ENCODE measurements at places on chromosomes 1 and 21.

DNA sequence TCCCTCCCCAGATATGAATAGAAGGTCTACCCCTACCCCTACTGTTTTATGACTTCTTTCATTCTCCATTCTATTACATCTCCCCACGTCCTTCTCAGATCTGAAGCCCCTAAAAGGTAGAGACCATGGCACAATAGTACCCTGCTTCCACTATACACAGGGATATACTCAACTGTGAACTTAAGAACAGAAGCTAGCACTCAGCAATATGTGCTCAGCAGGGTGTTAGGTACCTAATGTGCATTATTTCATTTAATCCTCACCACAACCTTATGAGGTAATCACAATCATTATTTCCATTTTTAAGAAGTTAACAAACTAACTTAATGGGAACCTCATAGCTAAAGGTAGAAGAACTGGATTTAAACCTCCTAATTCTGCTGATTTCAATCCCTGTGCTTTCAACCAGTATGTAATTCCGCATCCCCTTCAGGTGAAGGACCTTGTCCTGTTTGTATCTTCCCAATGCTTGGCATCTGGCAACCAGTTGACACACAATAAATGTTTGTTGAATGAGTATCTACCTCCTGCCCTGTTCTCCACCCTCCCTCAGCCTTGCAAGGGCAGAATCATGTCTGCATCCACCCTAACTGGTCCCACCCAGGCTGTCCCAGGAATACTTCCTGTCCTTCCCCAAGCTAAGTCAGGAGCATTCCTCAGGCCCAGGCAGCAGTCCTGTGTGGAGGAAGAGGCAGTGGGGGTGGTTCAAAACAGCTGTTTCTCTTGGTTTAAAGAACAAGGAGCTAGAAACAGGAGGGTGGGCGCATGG is 6.5 kb downstream of the DENND2D start:
- DNase-seq = no peak

DNA sequence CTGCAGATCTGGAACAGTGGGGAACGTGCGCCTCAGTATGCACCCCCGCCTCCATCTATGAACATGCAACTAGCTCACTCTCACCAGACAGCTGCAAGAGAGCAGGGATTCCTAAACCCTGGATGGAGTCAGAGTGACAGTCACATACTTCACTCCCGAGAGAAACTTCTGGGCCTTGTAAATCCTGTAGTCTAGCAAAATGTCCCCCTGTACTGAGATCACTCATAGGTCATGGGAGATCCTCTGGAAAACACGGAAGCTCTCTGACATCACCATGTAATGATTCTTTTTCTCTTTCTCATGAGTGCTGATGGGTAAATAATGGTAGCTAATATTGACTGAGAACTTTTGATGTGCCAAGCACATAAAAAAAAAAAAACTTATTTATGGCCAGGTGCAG is 23.4 kb upstream of the TARDBP start:
- DNase-seq = no peak

DNA sequence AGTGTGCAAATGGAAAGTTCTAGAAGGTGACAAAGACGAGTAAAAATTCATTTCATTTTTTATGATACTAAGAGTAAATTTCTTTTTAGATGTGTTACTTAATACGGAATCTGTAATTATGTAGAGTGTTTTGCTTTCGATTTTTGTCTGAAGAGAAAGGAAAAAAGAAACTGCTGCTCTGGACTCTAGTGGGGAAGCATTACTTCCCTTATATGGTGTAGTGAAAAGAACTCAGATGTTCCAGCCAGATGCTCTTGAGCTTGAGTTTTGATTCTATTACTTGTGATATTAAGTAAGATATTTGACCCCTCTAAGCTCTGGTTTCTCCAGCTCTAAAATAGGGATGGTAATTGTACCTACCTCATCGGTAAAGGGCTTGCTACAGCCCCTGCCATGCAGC is 12.2 kb upstream of the GPR161 start:
- DNase-seq = no peak

DNA sequence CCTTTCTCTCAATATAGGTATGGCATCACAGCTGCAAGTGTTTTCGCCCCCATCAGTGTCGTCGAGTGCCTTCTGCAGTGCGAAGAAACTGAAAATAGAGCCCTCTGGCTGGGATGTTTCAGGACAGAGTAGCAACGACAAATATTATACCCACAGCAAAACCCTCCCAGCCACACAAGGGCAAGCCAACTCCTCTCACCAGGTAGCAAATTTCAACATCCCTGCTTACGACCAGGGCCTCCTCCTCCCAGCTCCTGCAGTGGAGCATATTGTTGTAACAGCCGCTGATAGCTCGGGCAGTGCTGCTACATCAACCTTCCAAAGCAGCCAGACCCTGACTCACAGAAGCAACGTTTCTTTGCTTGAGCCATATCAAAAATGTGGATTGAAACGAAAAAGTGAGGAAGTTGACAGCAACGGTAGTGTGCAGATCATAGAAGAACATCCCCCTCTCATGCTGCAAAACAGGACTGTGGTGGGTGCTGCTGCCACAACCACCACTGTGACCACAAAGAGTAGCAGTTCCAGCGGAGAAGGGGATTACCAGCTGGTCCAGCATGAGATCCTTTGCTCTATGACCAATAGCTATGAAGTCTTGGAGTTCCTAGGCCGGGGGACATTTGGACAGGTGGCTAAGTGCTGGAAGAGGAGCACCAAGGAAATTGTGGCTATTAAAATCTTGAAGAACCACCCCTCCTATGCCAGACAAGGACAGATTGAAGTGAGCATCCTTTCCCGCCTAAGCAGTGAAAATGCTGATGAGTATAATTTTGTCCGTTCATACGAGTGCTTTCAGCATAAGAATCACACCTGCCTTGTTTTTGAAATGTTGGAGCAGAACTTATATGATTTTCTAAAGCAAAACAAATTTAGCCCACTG is 11.5 kb downstream of the HIPK1 start:
- no peak for DNase-seq

DNA sequence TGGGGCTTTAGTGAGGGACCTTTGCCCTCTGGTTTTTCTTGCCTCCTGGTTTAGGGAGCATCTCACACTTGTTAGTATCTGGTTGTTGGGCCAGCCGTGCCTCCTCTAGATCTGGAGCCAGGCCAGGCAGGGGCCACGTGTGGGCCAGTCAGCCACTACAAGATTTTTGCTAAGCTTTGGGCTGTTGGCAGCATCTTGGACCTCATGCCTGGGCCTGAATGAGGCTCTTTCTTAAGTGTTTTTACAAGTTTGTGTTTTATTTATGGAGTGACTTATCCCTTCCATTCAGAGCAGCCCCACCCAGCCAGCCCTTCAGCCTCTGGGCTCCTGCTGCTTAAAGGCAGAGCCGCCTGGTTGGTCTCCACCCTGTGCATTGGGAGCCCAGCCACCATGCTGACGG is 1.6 kb upstream of the SH3BGRL3 start:
- DNase-seq = no peak

DNA sequence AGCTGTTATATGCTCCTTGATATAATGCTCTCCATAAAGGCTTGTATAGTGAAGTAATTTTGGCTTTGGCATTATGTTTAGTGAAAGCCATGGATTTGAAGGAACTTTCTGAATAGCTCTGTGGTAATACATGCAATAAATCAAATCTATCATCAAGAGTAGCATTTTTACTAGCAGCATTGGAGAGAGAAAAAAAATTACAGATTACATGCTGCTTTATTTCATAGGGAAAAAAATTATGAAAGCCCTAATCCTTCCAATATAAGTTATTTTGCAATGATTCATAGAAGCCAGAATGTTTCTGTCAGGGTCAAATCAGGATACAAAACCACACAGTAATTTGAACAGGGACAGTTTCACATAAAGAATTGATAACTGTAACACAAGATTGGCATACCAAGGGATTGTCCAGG is 250.0 kb downstream of the SPATA17 start:
- no peak for DNase-seq

- no peak for DNase-seq
Measured at GRCh38 chr21:30882866-30883597, 1.7 kb upstream of the KRTAP11-1 start.

DNA sequence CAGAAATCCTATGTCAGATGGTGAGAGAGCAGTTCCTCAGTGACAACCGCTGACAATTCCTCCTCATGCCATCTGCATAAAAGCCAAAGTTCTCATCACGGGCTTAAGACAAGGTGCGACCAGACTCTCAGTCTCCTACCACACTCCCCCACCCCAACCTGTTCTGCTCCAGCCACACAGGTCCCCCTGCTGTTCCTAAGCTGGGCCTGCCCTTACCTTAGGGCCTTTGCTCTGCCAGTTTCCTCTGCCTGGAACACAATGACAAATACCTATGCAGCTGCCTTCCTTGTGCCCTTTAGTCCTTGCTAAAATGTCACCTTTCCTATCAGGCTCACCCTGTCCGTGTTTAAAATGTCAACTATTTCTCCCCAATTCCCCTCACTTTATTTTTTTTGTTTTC is 382.2 kb downstream of the NTNG1 start:
- DNase-seq = no peak

GRCh38 chr1:153494976-153495535 is 34.6 kb upstream of the S100A7 start:
- DNase-seq = peak; percentile 93

DNA sequence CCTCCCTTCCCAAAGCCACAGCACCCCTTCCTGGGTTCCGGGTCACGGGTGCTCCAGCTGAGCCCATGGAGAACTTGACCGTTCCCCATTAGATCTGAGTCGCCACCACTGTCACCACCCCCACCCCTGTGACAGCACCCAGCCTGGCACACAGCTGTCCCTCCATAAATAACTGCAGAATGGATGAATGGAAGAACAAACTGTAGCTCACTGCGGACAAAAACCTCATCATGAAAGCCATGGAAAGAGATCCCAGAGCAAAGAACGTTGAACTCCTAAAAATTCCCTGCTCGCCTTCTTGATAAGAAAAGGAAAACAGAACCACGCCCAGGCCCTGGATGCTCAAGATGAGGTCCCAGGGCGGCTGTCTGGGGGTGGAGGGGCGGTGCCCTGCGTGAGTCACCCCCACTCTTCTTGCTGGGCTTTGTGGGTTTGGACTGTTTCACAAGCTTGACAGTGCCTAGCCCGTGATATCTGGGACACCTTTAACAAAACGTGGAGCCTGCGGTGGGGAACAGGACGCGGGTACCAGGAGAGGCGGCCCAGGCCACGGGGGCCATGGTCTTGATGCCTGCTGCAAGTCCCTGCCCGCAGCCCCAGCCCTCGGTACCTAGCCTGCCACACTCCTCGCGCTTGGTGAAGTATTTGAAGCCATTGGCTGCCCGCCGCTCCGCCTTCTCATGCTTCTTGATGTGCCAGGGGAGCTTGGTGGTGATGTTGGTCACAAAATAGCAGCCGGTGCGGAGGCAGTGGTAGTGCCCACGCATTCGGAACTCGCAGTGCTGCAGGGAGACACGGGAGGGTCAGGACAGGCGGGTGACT is 151.9 kb downstream of the CASZ1 start:
- DNase-seq = no peak

DNA sequence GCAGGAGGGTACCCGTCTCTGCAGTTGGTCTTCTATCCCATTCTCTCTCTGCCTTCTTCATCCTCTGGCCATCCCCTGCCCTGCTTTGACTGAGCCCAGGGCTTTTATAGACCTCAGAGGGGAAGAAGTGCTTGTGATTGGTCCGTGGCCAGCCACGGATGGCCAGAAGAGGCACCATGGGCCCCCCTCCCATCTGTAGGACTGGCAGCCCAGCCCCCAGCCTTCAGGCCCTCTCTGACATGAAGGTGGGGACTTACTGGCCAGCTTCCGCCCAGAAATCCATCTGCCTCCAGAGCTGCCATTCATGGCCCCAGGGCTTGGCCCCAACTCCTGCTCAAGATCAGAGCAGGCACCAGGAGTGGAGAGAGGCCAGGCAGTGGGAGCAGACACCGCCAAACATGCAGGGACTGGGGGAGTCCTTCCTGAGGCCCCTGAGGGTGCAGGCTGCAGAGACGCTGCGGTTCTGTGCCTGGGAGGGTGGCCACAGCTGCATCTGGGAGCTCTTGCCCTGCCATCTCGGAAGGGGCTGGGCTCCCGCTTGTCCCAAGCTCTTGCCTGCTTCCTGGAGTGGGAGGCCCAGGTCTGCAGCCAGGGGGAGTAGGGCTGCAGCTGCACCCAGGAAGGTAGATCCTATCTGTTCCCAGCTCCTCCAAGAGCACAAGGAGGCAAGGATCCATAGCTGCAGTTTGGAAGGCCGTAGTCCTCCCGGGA is 698.6 kb upstream of the B3GALT2 start:
- DNase-seq = no peak

GRCh38 chr1:94670273-94670672 is 128.7 kb upstream of the F3 start:
- no peak for DNase-seq

- DNase-seq = no peak
Measured at GRCh38 chr1:219783605-219784235, 144.6 kb downstream of the SLC30A10 start.

GRCh38 chr1:24955779-24956365 is 25.8 kb upstream of the RUNX3 start:
- DNase-seq = no peak

DNA sequence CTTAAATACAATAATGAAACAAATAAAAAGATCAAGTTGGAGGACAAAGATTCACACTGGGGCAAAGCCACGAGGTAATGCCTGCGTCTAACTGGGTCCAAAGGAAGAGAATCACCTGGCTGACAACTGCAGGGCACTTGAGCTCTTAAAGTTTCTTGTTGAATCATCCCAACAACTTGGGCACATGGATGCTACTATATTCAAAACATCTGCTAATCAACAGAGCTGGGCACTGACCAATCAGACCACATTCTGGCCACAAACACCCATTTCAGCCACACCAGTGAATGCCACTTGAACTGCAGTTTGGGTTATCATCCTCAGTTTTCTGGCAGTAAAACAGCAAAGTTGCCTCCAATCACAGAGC is 51.0 kb downstream of the ABCA4 start:
- DNase-seq = no peak

DNA sequence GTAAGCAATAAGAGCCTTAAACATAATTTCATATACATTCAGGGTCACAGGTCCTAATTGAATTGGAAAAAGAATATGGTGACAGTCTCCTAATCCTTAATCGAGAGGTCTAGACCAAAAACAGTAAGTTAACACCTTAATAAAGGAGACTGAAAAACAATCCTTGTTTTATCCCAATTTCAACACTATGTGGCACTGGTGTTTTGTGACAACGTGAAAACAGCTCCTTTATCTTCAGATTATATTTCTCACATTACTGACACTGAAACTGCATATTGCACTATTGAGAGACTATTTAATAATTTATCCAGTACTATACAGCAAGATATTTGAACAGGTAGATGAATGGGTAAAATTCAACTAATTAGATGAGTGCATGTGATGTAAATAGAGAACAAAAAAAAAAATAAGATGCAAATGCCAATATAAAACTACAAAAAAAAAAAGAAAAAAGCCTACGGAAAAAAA is 34.1 kb downstream of the TP53BP2 start:
- DNase-seq = peak; percentile 5

- no peak for DNase-seq
Measured at GRCh38 chr21:31845151-31845729, 27.6 kb upstream of the HUNK start.

DNA sequence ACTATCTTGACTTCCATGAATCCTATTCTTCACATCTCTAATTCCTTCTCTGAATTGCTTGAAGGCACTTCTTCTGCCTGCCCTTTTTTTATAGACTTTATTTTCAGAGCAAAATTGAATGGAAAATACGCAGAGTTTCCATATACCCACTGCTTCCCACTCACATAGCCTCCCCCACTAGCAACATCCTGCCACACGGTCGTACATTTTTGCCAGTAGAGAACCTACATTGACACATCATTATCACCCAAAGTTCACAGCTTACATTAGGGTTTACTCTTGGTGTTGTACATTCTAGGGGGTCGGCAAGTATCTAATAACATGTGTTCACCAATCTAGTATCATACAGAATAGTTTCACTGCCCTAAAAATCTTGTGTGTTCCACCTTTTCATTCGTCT is 12.3 kb downstream of the EEIG2 start:
- no peak for DNase-seq

- no peak for DNase-seq
Measured at GRCh38 chr1:171420810-171421209, 64.5 kb upstream of the PRRC2C start.
